ENCODE measurements at places on chromosomes 1 and 21. TPM values are rescaled to one million over a fixed set of nuclear protein-coding genes. Genes with fewer than 3 reads are reported as not detected.

LPAR3 gene
- not detected for total RNA-seq

DNA sequence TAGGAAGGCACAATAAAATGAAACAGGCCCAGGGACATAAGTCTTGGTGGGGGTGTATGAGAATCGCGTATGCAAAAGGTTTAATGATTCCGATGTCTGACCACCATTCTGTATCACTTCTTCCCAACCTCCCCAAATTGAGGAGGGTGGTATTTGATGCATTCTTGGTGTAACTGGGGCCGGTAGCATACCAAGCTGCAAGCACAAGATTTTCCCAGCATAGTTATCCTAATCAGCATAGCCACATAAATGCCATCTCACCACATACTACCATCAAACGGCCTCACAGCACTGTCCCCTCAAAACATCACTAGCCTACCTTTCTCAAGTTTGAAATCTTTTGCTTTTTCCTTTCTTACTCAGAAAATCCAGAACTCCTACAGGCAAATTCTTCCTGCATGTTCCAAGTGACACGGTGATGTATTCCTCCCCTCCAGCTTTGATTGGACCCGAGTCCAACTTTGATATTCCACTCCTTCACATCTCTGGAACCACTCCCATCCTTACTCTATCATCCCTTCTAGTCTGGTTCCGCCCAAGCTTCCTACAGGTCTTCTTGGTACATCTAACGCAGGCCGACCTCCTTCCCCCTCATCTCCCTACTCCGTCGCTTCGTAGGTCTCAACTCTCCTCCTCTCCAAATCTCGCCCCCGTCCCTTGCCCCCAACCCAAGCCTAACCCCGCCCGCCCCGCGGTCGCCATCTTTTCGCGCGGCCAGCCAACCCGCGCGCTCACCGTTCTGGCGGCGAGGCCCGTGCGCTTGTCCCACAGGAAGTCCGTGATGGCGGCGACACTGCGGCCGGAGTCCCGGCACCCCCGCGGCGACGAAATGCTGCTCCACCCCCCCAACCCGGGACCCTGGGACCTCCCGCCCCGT, 600 bp downstream of the CLK2 start:
- H3K27me3 ChIP-seq, result no peaks in the 10 kb centered on the region
- H3K27ac ChIP-seq, result peak overlapping the region; percentile 98
- H3K4me3 ChIP-seq, result peak overlapping the region; percentile 64
- peaks cover 19% of the 10 kb centered on the region for H3K4me1 ChIP-seq

GRCh38 chr1:228935198-228935663, 200.0 kb downstream of the RHOU start:
- no peak for DNase-seq
- H3K27ac ChIP-seq, result no peak overlapping the region
- peaks cover 21% of the 10 kb centered on the region for H3K4me1 ChIP-seq
- H3K4me3 ChIP-seq, result no peak overlapping the region
- no peaks in the 10 kb centered on the region for H3K27me3 ChIP-seq

MYOG gene
- total RNA-seq, result not detected

DNA sequence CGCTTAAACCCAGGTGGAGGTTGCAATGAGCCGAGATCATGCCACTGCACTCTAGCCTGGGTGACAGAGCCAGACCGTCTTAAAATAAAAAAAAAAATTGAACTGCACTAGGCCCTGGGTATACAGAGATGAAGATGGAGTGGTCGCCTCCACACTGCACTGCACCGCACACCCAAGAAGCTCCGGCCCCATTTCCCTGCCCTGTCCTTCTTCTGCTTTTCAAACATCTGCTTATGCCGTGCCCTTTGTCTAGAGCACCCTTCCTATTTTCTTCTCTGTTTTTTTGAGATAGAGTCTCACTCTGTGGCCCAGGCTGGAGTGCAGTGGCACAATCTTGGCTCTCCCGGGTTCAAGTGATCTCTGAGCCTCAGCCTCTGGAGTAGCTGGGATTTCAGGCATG, 17.4 kb downstream of the IQGAP3 start:
- H3K4me3 ChIP-seq, result no peak overlapping the region
- no peak for DNase-seq
- no peaks in the 10 kb centered on the region for H3K27me3 ChIP-seq

Data from upper lobe of left lung (tissue), 6 donors.